ENCODE measurements at places on chromosomes 5 and 9. TPM values are rescaled to one million over a fixed set of nuclear protein-coding genes. Genes with fewer than 3 reads are reported as not detected.

DNA sequence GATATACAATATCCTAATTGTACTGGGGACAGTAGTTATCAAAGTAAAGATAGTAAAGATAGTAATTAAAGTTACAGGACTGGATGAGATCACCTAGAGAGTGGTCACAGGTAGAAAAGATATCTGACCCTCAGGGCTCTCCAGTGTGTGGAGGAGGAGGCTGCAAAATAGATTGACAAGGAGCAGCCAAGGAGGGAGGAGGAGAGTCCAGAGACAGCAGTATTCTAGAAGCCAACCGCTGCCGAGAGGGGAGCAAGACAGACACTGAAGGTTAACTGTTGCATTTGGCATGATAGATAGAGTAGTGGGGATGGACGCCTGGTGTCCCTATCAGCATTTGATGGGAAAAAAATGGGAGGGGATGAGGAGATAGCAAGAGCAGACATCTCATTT, 17.0 kb upstream of the F2RL1 start:
- no peak overlapping the region for H3K27ac ChIP-seq
- no peak for DNase-seq
- no peaks in the 10 kb centered on the region for H3K27me3 ChIP-seq
- H3K36me3 ChIP-seq = no peaks in the 10 kb centered on the region
- no peaks in the 10 kb centered on the region for H3K4me1 ChIP-seq

- H3K36me3 ChIP-seq = no peaks in the 10 kb centered on the region
- no peak for DNase-seq
Measured at GRCh38 chr5:13735691-13736090, 208.8 kb downstream of the DNAH5 start.

DNA sequence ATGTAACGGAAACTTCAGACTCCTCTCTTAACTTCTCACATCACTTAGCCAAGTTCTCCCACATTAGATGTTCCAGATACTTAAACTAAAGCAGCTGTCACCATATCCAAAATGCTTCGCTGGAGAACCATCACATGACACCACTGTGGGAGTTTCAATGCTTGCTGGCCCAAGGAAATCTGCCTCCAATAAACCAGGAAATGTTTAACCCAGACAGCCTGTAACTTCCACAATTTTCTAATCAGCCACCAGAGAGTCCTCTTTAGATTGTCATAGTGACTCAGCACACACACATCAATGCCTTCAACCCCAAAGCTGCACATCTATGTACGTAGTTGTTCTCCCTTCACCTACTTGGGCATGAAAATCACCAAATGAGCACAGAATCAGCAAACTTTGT, 118.7 kb downstream of the LPAR1 start:
- no peak for DNase-seq
- H3K4me1 ChIP-seq = peaks cover 7% of the 10 kb centered on the region
- H3K27me3 ChIP-seq = no peaks in the 10 kb centered on the region

- H3K27ac ChIP-seq = no peak overlapping the region
- DNase-seq = no peak
- no peaks in the 10 kb centered on the region for H3K4me1 ChIP-seq
- no peaks in the 10 kb centered on the region for H3K36me3 ChIP-seq
Measured at GRCh38 chr5:108634010-108634616, 113.6 kb upstream of the FER start.

The NR2F1-AS1 gene
- total RNA-seq = 2.7 TPM

GRCh38 chr5:177029498-177029897, 7.0 kb downstream of the ZNF346 start:
- H3K4me1 ChIP-seq = peaks cover 10% of the 10 kb centered on the region
- no peaks in the 10 kb centered on the region for H3K27me3 ChIP-seq
- no peak overlapping the region for H3K4me3 ChIP-seq
- no peak for DNase-seq
- H3K27ac ChIP-seq = no peak overlapping the region
